ENCODE measurements at places on chromosomes 5 and 9.

DNA sequence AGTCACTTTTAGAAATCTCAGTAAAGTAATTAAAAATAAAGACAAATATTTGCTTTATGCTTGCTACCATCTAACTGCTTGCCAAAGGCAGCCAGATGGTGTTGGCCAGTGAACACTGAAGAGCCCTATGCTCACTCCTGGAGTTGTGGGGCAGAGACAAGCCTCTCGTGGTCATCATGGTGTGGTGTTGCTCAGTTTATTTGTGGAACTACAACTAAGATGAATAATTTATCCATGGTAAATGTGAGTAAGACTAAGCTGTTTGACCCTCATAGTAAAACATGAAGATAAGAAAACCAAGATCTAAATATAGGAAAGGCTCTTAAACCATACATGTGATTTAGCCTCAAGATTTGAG is 100.7 kb downstream of the PDE8B start:
- DNase-seq = no peak

DNA sequence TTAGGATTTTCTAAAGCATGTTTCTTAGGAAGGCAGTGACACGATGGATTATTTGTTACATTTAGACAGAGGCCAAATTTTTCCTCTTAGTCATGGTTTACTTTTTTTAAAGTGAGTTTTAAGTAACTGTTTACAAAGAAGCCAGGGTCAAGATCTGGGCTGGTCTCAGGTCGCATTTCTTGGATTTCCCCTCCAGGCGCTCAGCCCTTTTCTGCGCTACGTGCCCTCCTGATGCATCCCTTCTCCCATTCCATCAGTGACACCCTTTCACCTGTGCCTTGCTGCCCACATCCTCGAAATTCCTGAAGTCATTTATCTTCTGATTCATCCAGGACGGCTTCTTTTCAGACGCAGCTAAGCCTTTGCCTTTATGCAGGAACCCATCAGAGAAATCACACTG is 330.3 kb downstream of the IRX1 start:
- DNase-seq = no peak

DNA sequence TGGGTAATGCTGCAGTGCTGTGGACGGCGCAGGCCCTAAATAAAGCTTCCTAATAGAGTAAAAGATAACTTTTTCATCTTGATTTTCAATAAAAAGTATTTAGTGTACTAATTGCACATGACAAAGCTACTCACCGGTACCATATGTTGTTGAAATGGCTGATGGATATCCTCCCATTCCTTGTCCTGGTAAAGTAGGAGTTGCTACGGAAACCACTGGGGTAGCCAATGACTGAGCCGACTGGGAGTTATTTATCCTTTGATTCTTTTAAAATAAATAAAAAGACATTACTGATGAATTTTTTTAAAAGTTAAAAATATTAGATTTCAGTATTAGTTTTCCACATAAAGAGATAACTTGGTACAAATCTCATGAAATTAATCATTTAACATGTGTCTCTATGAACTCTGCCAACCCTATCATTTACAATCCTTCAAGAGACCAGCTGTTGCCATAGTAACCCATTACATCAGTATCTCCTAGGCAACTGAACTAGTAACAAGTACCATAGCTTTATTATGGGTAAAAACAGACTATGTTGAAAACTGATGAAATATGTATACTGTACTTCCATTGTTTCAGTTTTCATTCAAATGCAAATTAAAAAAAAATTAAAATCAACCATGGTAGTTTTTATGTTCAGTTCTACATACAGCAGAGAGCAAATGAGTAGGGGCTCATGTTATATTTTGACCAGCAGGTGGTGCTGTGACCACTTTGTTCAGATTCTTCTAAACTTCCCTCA is 153.7 kb downstream of the MEF2C start:
- no peak for DNase-seq

- DNase-seq = no peak
Measured at GRCh38 chr9:8857068-8857925, 1057.7 kb upstream of the DMAC1 start.

DNA sequence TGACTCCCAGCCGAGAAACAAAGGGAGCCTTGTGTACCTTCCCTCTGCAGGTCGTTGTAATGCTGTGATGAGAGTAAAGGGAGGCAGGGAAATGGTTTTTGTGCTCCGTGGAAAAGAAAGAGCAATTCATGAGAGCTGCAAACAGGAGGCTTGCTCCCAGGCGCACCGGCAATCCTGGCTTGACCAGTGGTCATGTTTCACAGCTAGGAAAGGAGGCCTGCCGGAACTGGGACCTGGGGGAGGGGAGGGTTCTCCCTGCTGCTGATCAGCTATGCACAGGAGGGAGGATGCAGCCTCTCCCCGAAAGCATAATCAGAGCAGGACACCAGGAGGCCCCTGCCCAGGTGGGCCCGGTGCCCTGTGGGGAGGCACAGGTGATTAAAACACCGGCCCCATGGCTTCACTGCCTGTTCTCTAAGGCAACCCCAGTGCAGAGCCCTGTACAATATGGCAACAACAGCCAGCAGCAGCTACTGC is 131.3 kb downstream of the ZDHHC21 start:
- no peak for DNase-seq

- DNase-seq = no peak
Measured at GRCh38 chr5:73136055-73136562, 15.7 kb downstream of the TMEM171 start.

DNA sequence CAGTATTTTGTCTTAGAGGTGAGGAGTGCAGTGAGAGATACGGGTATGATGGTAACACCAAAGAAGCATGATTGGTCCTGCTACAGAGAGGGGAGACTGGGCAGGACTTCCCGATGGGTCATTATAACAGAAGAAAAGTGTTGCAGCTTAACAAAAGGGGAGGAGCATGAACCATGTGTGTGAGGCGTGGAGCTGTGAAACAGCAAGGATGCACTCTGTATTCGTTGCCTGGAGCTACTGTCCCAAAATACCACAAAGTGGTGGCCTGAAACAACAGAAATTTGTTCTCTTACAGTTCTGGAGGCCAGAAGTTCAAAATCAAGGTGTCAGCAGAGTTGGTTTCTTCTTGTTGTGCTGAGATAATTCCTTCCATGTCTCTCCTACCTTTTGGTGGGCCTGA is 59.4 kb upstream of the GRHPR start:
- DNase-seq = no peak

DNA sequence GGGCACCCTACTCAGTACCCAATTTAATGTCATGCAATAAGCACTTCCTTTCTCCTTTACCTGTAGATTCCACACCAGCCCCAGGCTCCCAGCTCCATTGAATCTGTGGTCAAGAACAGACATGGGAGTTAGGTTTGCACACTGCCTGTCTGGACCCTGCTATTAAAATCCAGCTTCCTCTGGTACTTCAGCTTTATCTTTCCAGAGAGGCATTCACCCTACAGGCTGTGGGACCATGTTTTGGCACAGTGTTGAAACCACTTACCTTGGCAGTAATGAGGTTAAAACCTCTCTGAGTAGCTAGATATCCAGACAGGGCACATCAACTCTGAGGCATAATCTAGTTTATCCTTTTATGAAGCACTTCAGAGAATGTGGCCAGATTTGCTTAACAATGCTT is 191.5 kb upstream of the PCSK5 start:
- DNase-seq = no peak

DNA sequence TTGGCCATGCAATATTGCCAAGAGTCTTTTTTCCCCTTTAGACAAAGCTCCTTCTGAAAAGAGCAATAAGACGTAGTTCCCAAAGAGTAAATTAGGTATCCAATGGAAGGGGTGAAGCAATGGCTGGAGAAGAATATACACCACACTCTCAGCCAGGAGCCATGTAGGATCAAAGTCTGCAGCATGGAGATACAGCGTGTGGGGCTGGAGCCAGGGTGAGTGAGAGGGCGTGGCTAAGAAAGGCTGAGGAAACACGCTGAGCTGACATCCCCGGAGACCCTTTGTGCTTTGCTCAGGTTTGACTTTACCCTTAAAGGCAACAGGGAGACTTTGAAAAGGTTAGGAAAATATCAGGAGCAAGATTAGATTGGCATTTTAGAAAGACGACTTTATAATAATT is 87.1 kb upstream of the ELL2 start:
- DNase-seq = no peak

GRCh38 chr5:90099099-90099498 is 310.5 kb downstream of the CETN3 start:
- DNase-seq = no peak

- no peak for DNase-seq
Measured at GRCh38 chr5:177546258-177546741, 8.1 kb downstream of the FAM193B start.

- DNase-seq = no peak
Measured at GRCh38 chr5:159052401-159053011, 47.2 kb downstream of the EBF1 start.

- DNase-seq = no peak
Measured at GRCh38 chr9:114249424-114250234, 73.3 kb upstream of the ORM1 start.

GRCh38 chr9:136572003-136572827 is 26.4 kb upstream of the NOTCH1 start:
- DNase-seq = no peak

DNA sequence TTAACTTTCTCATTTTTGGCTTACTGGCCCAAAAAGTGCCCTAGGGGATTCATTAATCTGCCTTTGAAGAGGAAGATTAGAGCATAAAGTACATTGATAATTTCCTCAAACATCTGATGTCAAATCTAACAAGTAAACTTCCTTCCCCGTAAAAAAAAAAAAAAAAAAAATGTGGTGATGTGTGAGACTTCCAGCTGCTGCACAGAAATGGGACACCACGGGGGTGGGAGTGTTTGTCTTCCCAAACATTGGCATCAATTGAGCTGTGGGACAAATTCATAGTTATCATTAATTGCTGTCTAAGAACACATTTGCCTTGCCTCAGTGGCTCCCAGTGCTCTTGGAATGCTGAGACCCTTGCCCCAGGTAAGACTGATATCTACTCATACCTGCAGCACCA is 149.6 kb downstream of the ADAMTS12 start:
- no peak for DNase-seq

- no peak for DNase-seq
Measured at GRCh38 chr5:168600409-168600808, 21.2 kb upstream of the PANK3 start.

DNA sequence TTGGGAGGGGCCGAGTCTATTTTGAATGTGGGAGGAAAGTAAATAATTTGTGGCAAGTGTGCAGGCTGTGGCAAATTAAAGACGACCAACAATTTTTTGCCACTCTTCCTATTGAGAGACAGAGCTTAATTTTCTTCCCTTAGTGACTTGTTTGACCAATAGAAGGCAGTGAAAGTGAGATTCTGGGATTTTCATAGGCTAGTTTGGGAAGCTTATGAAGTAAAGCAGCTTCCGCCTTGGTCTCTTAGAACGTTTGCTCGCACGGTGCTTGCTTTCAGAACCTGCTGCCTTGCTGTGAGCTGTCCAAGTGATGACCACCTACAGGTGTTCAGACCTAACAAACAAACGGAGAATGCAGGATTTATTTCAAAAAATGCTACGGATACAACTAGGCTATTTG is 6.7 kb upstream of the OR1N2 start:
- no peak for DNase-seq

GRCh38 chr9:135035781-135036760 is 51.4 kb upstream of the OLFM1 start:
- no peak for DNase-seq

DNA sequence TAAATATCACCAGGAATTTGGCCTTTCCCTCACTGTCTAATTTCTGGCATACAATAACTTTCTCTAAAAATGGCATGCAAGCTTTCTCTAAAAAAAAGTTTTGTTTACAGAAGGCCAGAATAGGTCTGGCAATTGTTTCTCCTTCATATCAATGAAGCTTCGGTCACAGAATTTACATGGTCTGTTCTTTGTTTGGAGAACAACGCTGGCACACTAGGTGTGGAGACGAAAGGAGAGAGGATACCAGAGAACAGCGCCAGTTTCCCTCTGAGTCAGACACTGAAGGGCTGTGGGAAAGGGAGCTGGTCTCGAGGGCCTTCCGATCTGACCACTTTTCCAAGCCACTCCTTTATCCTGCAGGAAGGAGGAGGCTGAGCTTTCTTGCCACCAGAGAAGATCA is 60.1 kb upstream of the ITGA1 start:
- DNase-seq = no peak

All from NCI-H187 treated with DMSO at 0.1 percent for 48 hours (cell line).